Hypothalamus (tissue), 51 donors: ENCODE measurements at places on chromosomes 6 and 20.

- DNase-seq, result no peak
Measured at GRCh38 chr20:18678549-18679419, 90.9 kb downstream of the DTD1 start.

GRCh38 chr6:12313992-12314589 lies 23.9 kb downstream of the EDN1 start:
- no peak for DNase-seq

DNA sequence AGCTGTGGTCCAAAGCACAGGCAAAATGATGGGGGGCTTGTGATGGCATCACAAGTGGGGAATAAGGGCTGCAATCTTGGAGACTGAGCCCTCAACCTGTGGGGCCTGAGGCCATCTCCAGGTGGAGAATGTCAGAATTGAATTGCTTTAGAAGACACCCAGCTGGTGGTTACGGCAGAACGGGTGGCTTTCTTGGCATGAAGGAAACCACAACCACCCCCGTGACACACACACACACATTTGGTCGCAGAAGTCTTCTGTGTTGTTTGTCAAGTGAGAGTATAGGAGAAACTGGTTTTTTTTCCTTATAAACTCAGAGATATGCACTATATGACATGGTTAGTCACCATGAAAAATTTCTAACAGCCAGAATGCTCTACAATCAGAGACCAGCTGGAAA lies 139.5 kb upstream of the CDH4 start:
- DNase-seq, result no peak

GRCh38 chr20:18360635-18361034 lies 72.3 kb downstream of the ZNF133 start:
- no peak for DNase-seq

- DNase-seq, result no peak
Measured at GRCh38 chr6:147177286-147177685, 26.9 kb upstream of the STXBP5 start.

- DNase-seq, result no peak
Measured at GRCh38 chr6:135465903-135466302, 31.6 kb downstream of the AHI1 start.

GRCh38 chr20:51526754-51527153 lies 15.8 kb downstream of the NFATC2 start:
- no peak for DNase-seq

DNA sequence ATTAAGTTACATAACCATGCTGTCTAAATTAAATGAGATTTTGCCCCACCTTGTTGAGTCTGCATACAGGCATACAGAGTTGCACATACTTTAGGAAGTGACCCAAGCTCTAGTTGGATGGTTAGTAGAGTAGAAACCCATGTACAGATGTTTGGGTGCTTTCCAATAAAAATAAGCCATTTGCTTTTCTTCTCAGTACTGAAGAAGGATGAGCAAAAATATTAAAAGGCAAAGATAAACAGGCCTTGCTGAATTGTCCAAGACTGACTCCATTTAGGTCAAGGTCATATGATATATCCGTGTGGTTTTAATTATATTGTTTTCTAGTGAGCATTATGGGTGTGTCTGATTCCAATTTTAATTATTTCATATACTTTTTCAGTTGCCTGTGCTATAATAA lies 589.4 kb downstream of the RFPL4B start:
- no peak for DNase-seq
